ENCODE measurements at places on chromosomes 2 and 18.

GRCh38 chr18:39314595-39314994 lies 1749.0 kb upstream of the CELF4 start:
- no peak for DNase-seq

DNA sequence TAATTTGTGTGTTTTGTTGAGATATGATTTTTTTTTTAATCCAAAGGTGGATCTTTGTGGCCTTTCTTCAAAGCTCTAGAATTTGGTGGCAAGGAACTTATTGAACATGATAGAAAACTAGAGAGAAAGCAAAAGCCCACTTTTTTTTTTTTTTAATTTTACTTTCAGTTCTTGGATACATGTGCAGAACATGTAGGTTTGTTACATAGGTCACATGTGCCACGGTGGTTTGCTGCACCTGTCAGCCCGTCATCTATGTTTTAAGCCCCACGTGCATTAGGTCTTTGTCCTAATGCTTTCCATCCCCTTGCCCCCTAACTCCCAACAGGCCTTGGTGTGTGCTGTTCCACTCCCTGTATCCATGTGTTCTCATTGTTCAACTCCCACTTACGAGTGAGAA lies 135.9 kb downstream of the RHBDD1 start:
- no peak for DNase-seq

DNA sequence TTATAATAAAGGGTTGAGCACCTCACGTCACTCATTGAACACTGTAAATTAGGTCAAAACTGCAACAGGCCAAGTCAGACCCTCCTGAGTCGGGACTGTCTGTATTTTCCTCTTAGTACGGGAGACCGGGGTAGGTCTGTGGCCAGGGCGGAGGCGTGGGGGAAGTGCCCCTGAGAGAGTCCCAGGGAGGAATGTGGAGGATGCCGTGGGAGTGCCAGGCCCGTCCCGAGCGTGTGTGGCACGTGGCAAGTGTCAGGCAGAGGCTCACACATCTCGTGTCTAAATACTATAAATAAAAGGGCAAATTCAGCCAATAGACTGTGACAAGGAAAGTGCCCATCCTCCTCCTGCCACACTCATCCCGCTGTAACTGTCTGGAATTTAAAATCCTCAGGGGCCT lies 6.3 kb upstream of the HDAC4 start:
- DNase-seq: no peak

GRCh38 chr2:74858281-74858680 lies 24.4 kb downstream of the HK2 start:
- no peak for DNase-seq

GRCh38 chr2:64220265-64220664 lies 76.0 kb upstream of the PELI1 start:
- DNase-seq: no peak

GRCh38 chr18:36582988-36583745 lies 245.6 kb downstream of the TPGS2 start:
- DNase-seq: no peak

GRCh38 chr2:215617060-215617824 lies 181.4 kb upstream of the FN1 start:
- no peak for DNase-seq

DNA sequence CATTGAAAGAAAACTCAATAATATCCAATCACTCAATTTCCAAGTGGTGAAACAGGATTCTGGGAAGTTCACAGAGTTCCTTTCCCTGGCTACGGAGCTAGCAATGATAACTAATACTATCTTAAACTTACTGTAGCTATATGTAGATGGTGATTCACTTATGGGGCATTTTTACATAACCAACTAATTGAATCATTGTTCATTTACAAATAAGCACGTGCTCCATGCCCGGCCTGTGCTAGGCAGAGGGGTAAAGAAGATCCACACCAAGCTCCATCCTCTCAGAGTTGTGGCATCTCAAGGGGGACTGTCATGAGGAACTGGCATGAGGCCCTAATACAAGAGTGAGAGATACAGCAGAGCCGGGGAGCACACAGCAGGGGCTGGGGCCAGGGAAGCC lies 176.3 kb downstream of the ANKRD30B start:
- DNase-seq: no peak

GRCh38 chr18:907115-907884 lies 2.6 kb downstream of the ADCYAP1 start:
- DNase-seq: no peak

DNA sequence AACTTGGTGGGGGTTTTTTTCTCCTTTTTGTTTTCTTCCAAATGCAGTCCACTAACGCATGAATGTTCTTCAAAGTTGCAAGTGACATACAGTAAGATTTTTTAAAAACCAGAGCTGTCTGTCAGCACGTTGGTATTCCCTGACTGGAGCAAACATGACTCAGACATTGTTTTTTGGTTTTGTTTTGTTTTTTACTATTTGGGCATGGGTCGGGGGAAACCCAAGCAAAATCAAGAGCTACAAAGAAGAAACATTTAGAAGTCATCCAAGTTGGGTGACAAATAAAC lies 726 bp upstream of the CCDC88A start:
- DNase-seq: no peak

- no peak for DNase-seq
Measured at GRCh38 chr2:180618570-180618969, 361.8 kb upstream of the UBE2E3 start.

DNA sequence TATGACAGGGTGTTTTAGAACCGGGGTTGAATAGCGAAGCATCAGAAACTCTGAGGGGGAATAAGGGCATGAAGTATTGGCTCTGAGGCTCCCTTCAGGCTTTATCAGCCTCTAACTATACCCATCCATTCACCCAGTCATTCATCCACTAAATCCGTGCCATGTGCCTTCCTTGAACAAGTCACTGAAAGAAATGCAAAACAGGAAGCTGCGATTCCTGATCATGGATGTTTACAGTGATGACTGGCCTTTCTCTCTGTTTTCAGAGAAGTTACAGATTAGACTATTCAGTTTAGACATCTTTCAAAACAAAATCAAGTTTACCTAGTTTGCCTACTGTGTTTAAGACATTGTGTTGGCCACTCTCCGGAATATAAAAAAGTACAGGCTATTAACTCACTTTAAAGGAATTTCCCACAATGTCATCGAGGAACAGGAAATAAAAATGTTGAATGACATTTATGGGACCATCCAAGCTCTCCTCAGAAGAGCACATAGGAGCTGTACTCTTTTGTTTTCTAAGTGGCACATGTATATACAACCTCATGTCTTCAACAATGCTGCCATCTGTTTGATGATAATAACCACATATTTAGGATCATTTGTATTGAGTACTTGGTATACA lies 43.8 kb upstream of the SLC14A1 start:
- DNase-seq: no peak

DNA sequence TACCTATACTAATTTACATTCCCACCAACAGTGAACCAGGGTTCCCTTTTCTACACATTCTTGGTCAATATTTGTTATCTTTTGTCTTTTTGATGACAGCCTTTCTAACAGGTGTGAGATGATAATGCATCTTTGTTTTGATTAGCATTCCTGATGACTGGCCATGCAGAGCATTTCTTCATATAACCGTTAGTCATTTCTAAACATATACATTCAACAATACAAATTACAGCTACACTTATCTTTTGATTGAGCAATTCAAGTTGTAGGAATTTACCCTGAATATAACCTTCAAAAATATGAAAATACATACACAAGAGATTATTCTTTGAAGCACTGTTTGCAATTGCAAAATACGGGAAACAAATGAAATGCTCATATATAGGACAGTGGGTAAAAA lies 94.9 kb downstream of the TMEM131 start:
- DNase-seq: no peak

- no peak for DNase-seq
Measured at GRCh38 chr2:43478412-43479086, 117.3 kb downstream of the THADA start.

GRCh38 chr2:217150236-217150635 lies 290.4 kb upstream of the TNP1 start:
- no peak for DNase-seq

DNA sequence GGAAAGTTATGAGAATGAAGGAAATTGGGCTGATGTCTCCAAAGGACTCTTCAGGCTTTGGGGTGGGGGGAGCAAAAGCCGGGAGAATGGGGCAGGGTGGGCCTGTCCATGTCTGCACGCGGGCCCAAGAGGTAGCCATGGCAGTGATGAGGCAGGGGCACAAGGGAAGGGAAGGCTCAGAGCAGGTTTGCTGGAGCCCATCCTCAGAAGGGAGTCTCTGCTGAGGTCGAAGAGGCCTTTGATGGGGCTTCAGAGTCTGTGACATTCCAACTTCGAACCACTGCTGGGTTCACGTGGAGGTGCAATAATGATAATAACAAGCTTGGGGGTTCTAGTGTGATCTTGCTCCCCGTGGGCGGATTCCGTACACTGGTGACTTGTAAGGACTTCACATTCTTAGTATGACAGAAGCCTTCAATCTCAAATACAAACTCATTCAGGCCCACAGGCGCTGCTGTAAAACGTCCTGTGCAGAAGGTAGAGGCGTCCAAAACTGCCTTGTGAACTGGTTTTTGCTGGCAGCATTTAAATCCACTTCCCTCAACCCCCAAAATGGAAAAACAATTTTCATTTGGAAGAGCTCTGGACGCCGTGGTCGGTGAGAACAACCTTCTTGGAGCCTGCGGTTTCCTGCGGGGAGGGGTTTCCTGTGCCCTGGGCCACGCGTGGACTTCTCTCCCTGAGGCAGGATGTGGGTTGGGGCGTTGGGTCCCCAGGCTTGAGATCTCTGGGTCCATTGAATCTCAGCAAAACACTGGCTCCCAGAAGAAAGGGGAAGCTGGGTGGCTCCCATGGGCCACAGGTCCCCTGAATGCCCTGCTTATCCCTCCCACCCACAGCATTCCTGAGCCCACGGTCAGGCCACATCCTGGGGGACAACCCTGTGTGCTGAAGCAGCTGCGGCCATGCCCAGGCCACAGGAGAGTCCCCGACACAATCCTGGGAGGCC lies 151.0 kb downstream of the TPO start:
- DNase-seq: no peak

GRCh38 chr2:217362286-217362685 lies 502.4 kb upstream of the TNP1 start:
- DNase-seq: no peak

GRCh38 chr2:10810202-10811161 lies 2.1 kb downstream of the PDIA6 start:
- DNase-seq: no peak

- no peak for DNase-seq
Measured at GRCh38 chr2:150126143-150126740, 361.2 kb downstream of the RND3 start.

GRCh38 chr18:21484851-21485636 lies 115.5 kb downstream of the ESCO1 start:
- no peak for DNase-seq

DNA sequence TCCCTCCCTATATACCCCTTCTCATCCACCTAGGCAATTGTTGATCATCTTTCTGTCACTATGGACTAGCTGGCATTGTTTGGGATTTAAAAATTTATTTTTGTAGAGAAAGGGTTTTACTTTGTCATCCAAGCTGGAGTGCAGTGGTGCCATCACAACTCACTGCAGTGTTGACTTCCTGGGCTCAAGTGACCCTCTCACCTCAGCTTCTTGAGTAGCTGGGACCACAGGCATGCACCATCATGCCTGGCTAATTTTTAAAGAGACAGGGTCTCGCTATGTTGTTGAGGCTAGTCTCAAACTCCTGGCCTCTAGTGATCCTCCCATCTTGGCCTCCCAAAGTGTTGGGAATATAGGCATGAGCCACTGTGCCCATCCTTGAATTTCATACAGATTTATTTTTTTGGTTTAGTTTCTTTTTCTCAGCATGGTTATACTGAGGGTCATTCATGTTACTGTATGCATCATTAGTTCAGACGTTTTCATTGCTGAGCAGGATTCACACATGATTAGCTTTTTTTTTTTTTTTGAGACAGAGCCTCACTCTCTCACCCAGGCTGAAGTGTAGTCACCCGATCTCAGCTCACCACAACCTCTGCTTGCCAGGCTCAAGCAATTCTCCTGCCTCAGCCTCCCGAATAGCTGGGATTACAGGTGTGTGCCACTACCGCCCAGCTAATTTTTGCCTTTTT lies 8.6 kb upstream of the PCARE start:
- no peak for DNase-seq

- DNase-seq: no peak
Measured at GRCh38 chr2:3268705-3269029, 109.0 kb downstream of the EIPR1 start.

GRCh38 chr2:230928701-230929380 lies 3.8 kb upstream of the GPR55 start:
- DNase-seq: no peak

GRCh38 chr2:63662028-63662804 lies 73.5 kb downstream of the MDH1 start:
- DNase-seq: no peak

DNA sequence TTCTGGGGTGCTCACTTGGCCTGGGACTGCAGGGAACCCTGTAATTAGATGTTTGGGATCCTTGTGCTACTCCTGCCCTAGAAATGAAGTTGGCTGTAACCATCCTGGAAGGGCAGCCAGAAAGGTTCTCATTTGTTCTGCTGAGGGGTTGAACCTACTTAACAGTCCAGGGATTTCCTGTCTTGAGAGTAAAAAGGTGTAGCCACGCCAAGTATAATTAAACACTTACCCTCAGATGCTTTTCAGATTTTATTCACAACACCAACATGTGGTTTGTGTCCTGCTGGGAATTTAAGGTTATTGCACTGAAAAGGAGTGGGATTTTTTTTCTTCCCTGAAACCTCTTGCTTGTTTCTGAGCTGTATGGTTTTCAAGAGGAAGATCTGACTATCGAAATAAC lies 222.4 kb upstream of the APCDD1 start:
- DNase-seq: no peak

- no peak for DNase-seq
Measured at GRCh38 chr2:127187831-127188230, 32.3 kb downstream of the CYP27C1 start.

DNA sequence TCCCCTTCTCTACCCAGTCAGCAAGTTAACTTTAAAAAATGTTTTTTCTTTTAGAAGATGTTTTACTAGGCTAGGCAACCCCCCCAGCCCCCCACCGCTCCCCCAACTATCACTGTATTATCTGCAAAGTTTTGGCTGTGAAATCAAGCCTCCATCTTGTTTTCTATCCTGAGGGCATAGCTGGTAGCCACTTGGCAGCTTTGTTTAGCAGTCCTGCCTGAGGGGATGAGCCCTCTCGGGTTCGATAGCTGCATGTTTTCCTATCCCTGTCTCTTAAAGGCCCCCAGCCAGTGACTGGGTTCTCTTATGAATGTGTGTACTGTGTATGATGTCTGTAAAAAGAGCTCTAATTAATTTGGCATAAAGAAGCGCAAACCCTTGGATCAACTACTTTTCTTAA lies 43.4 kb downstream of the MRO start:
- DNase-seq: no peak

DNA sequence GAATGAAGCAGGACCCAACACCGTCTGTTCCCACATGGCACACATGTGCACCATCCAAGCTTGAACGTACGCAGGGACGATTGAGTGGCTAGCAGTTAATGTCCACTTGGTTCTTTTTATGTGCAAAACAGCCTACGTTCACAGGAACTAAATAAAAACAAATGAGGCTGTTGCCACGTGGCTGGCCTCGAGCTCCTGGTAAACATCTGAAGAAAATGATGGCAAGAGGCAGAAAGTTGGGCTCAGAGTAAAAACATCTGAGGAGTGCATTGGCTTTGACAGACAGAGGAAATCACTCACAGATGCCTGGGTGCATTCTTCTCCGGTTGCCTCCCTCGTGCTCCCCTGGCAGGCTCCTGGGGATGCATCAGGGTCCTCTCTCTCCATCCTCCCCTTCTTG lies 177.9 kb downstream of the NRP2 start:
- no peak for DNase-seq
